ENCODE measurements at places on chromosomes 16 and 17. TPM values are rescaled to one million over a fixed set of nuclear protein-coding genes. Genes with fewer than 3 reads are reported as not detected.

Gene CIBAR2
- total RNA-seq = 0.80 TPM

GRCh38 chr17:29240968-29241963, 5.4 kb upstream of the CRYBA1 start:
- no peak for DNase-seq

GRCh38 chr16:58039829-58040495, 14.4 kb downstream of the MMP15 start:
- no peak for DNase-seq

GRCh38 chr17:73371836-73372235, 60.0 kb upstream of the CDC42EP4 start:
- no peak for DNase-seq

- DNase-seq = no peak
Observed at GRCh38 chr16:81380932-81381331, 63.7 kb upstream of the CMIP start.

- DNase-seq = no peak
Observed at GRCh38 chr17:60171753-60172079, 21.9 kb downstream of the CA4 start.

Gene SRL
- 0.09 TPM for total RNA-seq

DNA sequence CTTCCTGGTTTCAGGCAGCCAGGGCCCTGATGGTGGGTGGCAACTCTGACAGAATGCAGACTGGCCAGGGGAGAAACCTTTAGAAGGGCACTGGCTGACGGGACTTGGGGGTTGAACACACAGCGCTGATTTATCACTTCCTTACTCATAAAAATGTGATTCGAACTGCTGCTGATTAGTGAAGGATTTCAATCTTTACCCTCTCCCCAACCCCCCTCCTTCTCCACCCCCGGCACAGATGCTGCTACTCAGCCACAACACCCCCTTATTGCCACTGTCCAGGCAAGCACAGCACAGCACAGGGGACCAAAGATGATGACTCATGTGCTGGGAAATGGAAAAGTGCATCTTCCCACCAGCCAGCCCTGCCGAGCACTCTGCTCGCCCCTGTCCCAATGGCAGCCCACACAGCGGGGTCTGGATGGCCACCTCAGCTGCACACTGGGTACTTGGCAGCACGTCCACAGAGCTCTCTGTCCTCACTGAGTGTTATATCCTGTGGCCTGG, 70.1 kb downstream of the SMG6 start:
- DNase-seq = no peak

GRCh38 chr16:65875381-65876055, 491.0 kb upstream of the CDH5 start:
- no peak for DNase-seq

Gene TAT
- total RNA-seq = not detected

DNA sequence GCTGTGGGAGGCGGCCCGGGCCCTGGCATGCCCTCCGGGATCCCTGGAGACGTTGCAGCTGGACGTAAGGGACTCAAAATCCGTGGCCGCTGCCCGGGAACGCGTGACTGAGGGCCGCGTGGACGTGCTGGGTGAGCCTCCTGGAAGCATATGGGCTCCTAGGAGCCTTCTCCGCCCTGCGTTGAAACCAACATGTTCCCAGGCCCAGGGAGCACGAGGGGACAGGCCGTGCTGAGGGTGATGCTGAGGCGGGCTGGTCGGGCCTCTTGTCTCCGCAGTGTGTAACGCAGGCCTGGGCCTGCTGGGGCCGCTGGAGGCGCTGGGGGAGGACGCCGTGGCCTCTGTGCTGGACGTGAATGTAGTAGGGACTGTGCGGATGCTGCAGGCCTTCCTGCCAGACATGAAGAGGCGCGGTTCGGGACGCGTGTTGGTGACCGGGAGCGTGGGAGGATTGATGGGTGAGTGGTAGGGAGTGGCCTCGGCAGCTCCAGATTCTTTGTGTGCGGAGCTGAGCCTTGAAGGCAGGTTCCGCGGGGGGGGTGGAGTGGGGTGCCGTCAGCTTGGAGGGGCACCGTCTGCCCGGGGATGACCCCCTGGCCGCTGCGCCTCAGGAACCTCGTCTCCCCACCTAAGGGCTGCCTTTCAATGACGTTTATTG, 567 bp downstream of the HSD17B1 start:
- no peak for DNase-seq

DNA sequence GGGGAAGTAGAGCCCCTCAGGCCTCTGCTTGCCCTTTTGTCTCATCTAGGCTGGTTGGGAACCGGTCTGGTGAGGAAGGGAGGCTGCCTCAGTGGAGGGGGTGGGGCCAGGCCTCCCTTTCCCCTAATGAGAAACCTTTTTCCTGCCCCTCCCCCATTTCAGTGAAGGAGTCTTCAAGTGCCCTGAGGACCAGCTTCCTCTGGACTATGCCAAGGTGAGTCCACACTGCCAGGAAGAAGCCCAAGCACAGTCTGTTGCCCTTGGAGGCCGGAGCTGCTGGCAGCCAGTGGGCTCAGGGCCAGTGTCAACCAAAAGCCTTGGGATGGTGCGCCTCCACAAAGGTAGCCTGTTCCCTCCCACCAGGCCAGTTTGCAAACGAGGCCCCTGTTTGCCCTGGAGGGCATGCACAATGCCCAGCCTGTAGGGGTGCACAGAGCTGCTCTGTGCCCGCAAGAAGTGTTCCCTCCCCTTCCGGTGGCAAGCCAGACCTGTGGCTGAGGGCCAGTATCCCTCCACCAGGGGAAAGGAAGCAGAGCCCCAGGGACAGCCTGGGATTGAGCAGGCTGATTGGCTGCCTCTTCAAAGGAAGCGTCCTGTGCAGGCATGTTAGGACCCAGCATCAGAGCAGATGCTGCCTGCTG, 3.4 kb downstream of the TRAF4 start:
- DNase-seq = no peak

DNA sequence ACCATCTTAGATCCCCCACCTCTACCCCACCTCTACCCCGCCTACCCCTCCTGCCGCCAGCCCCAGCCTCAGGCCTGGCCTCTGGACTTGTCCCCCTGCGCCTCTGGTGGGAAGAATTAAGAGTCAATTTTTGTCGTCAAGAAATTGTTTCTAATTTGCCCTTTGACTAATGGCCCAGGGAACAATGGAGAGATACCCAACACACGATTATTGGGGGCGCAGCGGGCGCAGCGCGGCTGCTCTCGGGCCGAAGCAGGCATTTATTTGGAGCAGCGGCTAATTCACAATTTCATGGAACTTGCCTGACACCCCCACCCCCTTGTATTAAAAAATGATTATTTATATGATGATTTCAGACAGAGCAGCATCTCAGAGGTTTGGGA, 4.4 kb upstream of the BAHCC1 start:
- no peak for DNase-seq

DNA sequence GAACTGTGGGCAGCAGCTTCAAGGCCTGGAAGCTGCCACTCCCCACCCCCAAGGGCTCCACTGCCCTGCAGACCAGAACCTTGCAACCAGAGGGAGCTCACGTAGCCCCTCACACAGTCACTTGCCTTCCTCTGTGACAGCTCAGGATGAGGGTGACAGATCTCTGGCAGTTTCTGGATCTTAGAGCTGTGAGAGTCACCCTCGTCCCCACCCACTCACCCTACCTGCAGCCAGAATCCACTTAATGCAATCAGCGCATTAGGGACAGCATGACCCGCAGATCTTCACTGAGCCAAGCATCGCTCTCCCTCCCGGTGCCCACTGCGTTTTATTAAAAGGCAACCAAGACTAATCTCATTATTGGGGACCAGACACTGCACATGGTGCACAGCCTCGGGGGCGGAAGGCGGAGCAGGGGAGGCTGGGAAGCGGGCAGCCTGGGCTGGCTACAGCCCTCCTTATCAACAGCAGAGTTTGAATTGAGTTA, 3.5 kb downstream of the CYB561 start:
- DNase-seq = no peak

- DNase-seq = no peak
Observed at GRCh38 chr17:50521514-50521913, 11.0 kb upstream of the EPN3 start.

GRCh38 chr17:34913001-34913400, 48.3 kb downstream of the CCT6B start:
- no peak for DNase-seq

Gene PDPR
- 26.4 TPM for total RNA-seq

- peak; percentile 52 for DNase-seq
Observed at GRCh38 chr16:82456683-82457082, 170.1 kb upstream of the CDH13 start.

Gene FOXC2
- 0.11 TPM for total RNA-seq

- DNase-seq = no peak
Observed at GRCh38 chr16:11349599-11350276, 4.5 kb downstream of the RMI2 start.

Gene PRR29
- total RNA-seq = 3.7 TPM

GRCh38 chr17:55421179-55421934, at the start of gene MMD:
MMD (minus strand) TSS chr17:55421835; CDS start chr17:55421695, 140 bp downstream.
- DNase-seq = no peak

- DNase-seq = no peak
Observed at GRCh38 chr16:70473446-70474319, 19.3 kb downstream of the FCSK start.
